ENCODE measurements at places on chromosomes 1 and 21. TPM values are rescaled to one million over a fixed set of nuclear protein-coding genes. Genes with fewer than 3 reads are reported as not detected.

DNA sequence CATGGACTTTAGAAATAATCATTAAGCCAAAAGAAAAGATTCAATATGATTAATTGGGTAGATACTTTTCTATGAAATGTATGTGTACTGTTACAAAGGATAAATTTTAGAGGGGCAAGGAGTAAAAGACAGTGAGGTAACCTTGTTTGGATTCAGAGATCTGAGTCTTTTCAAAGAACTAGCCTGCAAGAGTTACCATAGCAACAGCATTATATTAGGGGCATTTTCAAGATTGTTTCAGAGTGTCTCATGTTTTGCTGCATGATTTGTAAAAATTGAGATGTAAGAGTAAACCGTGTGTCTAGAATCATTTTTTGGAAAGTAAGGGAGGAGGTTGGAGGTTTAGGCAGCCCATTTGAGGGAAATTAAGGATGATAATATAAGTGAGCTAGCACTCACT is 70.6 kb upstream of the KIAA1614 start:
- peak; percentile 8 for DNase-seq

KCNJ15 gene
- total RNA-seq, result not detected

ABL2 gene
- 20.1 TPM for total RNA-seq

DNA sequence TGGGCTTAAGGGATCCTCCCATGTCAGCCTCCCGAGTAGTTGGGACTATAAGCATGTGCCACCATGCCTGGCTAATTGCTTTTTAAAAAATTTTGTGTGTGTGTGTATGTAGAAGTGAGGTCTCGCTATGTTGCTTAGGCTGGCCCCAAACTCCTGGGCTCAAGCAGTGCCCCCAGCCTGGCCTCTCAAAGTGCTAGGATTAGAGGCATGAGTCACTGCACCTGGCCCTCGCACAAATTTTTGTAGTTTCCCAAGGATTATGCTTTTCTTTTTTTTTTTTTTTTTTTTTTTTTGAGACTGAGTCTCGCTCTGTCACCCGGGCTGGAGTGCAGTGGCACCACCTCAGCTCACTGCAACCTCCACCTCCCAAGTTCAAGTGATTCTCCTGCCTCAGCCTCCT is 144.4 kb upstream of the HNRNPU start:
- no peak for DNase-seq

GRCh38 chr1:90558126-90558525 is 159.0 kb downstream of the BARHL2 start:
- no peak for DNase-seq

L1TD1 gene
- 12.5 TPM for total RNA-seq

SERINC2 gene
- total RNA-seq, result 30.1 TPM

- peak; percentile 92 for DNase-seq
Observed at GRCh38 chr1:160085686-160086455, 4.5 kb downstream of the KCNJ9 start.

GRCh38 chr1:89151047-89151446 is 24.8 kb downstream of the GBP7 start:
- DNase-seq, result no peak

RGS18 gene
- total RNA-seq, result not detected

ALG14 gene
- 0.53 TPM for total RNA-seq

NBPF10 gene
- total RNA-seq, result 0.71 TPM

DNA sequence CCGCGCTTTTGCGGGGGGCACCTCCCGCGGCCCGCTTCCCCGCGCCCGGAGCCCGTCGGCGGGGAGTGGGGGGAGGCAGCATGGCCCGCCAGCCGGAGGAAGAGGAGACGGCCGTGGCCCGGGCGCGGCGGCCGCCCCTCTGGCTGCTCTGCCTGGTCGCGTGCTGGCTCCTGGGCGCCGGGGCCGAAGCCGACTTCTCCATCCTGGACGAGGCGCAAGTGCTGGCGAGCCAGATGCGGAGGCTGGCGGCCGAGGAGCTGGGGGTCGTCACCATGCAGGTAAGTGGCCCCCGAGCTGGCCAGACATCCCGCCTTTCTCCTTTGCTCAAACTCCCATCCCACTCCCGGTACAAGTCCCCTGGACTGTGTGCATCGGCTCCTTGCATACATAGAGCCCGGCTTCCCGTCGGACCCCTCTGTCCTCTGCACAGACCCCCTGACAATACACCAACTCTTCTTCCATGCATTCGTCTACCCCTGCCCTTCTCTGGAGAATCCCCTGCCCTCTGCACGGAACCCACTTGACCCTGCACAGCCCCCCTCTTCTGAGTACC is 812 bp downstream of the CACHD1 start:
- DNase-seq, result peak; percentile 73

Measured in neural progenitor cell (in vitro differentiated cells).